Activated CD4-positive, alpha-beta memory T cell treated with anti-CD3 and anti-CD28 coated beads, Interleukin-2, amount 10 ng/mL, durations not matched to agents 7 days and 5 days (primary cell): ENCODE measurements at places on chromosomes 3 and 15.

DNA sequence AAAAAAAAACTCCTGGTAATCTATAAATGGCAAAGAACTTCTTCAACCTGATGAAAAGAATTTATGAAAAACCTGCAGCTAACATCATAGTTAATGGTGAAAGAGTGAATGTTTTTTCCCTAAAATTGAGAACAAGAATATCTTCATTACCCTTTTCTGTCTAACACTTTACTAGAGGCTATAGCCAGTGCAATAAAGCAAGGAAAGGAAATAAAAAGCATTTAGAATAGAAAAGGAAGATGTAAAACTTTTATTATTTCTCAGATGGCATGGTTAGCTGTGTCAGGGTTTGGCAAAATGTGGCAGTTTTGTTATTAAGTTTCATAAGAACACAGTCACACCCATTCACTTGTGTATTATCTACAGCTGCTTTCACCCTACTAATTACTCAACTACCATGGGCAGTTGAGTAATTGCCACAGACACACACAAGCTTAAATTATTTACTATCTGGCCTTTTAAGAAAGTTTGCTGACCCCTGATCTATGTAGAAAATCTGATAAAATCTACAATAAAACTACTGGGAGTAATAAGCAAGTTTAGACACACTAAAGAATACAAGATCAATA lies 465.1 kb downstream of the MAGI1 start:
- DNase-seq = no peak

DNA sequence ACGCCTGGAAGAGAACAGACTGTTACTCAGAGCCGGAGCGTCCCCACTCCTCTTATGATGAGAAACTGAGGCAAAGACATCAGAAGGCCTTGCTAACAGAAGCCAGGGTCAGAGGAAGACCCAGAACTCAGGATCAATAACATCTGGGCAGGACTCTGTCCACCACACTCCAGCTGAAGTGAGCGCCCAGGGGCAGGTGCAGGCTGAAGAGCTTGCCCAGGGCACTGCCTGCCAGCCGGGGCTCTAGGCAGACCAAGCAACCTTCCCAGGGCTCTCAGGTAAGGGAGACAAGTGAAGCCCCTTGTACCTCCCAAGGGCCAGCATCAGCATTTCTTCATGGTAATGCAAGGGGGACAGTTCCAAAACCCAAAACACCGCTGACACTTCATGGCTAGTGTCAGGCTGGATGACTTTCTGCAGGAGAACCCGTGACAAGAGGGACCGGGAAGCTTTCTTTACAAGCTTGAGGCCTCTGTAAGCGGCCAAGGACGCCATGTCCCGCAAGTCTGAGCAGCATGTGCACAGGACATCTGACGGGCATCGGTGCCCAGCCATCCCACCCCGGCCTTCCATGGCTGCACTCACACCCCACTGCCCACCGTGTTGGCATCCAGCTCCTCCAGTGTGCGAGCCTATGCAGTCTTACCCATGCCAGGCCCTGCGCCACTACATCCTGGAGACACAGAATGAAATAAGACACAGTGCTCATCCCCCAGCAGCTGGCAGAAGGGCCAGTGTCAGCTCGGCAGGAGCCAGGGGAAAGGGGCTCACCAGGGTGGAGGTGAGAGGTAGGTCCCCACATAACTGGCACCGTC lies 14.1 kb downstream of the XXYLT1 start:
- no peak for DNase-seq

DNA sequence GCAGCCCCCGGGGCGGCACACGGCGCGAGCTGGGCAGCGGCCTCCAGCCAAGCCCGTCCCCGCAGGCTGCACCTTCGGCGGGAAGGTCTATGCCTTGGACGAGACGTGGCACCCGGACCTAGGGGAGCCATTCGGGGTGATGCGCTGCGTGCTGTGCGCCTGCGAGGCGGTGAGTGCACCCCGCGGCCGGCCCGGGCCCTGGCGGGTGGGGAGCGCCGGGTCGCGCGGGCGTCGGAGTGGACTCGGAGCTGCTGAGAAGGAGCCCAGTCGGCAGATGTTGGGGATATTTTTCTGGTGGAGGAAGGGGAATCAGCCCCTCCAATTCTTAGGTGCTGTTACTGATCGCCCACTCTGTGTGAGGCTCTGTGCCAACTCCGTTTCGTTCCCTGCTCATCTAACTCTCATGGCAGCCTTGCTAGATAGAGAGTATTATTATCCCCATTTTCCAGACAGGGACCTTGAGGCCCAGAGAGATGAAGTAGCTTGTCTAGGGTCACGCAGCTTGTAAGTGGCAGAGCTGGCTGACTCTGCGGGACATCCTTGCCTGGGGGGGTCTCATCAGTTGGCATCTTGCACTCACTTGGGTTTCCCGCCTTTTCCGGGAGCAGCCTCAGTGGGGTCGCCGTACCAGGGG lies 890 bp downstream of the CHRD start:
- no peak for DNase-seq

DNA sequence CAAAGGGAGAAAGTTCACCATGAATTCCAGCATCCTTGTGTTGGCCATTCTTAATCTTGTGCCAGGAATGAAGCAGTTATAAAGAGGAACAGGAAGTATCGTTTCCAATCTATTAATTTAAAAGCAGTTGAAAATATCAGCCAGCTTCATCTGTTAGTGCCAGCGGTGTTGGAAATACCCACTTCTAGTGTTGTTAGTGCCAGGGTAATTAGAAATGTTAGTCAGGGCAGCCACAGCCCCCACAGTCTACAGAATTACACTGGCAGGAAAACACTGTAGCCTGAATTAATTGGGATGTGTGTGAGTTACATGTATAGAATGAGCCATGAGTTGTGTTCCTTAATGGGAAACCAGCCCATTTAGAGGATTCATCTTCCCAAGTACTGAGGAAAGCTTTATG lies 127.8 kb downstream of the GHSR start:
- DNase-seq = no peak

DNA sequence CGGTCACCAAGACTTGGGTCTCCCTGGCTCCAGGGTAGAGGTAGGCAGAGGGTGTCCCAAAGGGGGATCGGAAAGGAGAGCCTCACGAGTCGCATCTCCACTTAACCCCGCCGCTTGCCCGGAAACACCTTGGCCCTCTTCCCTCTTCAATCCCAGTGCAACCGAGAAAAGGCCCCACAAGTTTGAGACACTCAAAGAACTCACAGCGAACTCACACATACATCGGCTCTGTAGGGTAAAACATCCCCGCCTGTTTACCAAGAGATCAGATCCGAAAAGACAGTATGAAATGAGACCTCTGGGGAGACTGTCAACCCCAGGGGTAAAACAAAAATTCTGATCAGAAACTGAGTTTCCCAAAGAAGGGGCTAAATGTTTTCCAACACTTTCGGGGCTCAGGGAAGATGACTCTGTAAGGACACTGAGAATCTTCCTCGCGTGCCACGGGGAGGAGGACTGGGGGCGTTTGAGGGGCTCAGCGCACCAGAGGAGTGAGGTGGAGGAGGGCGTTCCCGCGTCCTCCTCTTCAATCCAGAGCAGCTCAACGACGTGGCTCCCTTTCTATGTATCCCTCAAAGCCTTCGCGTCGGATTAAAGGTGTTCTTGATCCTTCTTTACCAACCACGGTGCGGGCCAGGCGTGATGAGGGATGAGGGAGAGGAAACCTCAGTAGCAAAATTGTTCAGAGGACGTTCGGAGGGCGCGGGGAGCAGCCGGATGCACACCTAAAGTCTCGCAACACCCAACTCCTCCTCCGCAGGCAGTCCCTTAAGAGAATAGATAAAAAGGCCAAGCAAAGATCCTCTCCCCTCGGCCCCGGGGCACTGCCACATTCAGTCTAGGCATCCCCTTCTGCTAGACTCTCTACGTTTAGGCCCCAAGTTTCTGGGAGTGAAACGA lies 3.7 kb downstream of the WNT5A start:
- no peak for DNase-seq

DNA sequence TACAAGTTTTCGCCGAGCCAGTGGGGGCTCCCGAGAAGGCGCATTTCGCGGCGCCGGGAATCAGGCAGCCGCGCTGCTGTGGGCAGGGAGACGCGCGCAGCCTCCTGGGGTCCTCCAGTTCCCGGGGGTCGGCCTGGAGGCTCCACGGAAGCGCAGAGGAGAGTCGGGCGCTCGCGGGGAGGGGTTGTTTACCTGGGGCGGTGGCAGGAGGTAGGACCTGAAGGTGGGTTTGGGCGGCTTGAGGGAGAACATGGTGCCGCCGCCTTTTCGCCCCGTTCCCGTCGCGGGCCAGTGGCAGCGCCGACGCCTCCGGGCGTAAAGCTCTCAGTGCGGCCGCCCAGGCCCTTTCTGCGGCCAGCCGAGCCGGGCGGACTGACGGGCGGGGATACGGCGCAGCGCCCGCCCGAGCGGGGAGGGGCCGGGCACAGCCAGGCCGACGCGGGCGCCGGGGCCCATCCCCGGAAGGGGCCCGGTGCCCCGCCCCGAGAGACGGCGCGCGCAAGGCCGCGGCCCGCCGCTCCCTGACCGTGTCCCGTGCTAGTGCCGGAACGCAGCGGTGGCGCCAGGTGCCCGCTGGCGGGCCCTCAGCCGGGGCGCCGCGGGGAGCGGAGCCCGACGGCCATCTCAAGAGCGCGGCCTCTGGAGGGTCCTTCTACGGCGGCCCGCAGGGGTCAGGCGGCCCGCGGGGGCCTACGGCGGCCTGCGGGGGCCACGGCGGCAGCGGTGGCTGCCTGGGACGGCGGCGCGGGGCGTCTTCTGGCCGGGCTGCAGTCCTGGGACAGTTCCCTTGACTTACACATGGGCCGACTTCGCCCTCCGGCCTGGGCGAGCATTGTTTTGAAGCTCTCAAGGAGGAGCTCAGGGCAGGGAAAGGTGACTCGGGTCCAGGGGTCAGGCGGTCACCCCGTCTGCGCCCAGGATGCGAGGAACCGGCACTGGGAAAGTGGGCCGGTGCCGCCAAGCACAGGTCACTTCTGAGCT lies at the start of gene MTMR10:
Gene MTMR10, minus strand, starts transcription at position 374 of the 981 bp plus-strand sequence. Its CDS starts 122 bp downstream, at position 252.
- peak; percentile 81 for DNase-seq

- DNase-seq = no peak
These were observed at the start of gene TMEM108 for GRCh38 chr3:133038089-133038730. TMEM108 (plus strand) TSS chr3:133038391.

DNA sequence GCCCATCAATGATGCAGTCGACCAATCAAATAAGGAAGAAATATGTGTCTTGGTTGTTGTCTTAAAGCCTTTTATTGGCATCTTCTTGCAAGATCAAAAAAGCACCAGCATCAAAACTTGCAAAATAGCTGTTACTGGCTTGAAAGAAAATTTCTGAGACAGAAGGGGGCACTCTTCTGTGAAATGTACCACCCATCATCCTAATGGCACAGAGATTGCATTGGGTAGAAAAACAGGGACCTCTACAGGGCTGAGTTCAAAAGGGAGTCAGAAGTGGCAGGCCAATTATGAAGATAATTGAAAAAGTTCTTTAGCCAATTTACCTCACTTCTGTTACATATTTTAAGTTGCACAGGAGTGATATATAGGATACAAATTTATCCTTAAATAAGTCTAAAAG lies 122.3 kb upstream of the GPR149 start:
- no peak for DNase-seq

GRCh38 chr3:74613521-74614106 lies 845 bp downstream of the CNTN3 start:
- DNase-seq = no peak

DNA sequence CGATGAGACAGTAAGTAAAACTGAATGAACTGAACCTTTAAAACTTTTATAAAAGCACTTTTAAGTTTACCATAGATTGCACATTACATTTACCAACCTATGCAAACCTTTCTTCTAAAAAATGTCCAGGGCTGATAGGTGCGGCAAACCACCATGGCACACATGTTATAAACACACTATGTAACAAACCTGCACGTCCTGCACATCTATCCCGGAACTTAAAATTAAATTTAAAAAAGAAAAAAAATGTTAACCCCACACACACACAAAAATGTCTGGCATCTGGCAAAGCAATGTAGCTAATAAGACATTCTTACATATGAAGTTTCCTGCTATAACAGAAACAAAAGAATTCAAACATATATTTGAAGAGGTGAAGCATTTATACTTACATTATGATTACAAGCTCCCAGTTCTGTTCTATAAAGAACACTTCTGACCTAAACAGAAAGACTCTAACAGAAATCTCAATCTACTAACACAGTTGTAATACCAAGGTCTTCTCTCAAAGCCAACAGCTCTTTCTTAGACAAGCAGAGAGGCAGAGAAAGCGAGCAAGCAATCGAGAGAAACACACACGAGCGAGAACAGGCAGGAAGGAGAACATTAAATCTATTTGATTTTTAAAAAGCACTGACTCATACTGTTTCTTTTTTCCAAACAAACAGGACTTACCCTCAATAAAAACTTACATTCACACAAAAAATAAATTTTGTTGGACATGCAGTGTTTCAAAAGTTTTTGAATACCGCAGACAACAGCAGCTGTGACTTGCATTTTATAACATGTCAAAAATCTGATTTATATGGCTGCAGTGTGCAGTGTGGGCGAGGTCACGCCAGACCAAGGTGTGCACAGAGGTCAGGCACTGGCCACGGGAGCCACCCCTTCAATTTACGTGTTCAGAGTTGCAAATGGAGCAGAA lies at the start of gene NRG4:
Gene NRG4, minus strand, starts transcription at position 798 of the 925 bp plus-strand sequence. CDS start 1,194 bp downstream, outside the sequence.
- no peak for DNase-seq

DNA sequence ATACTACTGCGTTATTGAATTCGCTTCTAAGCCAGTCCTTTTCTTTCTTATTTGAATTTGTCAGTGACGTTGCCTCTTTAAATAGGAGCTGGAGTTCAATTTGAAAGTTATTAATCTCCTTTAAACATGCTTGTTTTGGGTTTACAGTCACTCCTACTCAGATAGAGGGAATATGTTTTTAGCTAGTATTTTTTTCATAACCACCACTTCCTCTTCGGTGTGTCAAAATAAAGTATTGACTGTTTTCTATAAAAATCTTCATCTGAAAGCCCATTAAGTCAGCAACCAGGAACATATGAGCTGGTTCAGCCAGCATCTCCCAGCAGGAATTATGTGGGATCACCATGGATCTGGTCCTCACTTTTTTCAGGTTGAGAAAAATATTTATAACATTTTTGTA lies 772.9 kb downstream of the DIPK2A start:
- no peak for DNase-seq

- peak; percentile 60 for DNase-seq
These were observed 3.6 kb downstream of the PDIA3 start for GRCh38 chr15:43749690-43750345.

- no peak for DNase-seq
These were observed 115.5 kb downstream of the TMCO5A start for GRCh38 chr15:38049891-38050290.

GRCh38 chr15:98311566-98312188 lies 336.7 kb upstream of the IGF1R start:
- DNase-seq = peak; percentile 73

GRCh38 chr3:188269040-188269439 lies 115.1 kb downstream of the LPP start:
- no peak for DNase-seq

GRCh38 chr3:70486414-70487017 lies 174.1 kb upstream of the MDFIC2 start:
- DNase-seq = no peak

GRCh38 chr3:189685860-189686259 lies 54.7 kb downstream of the TP63 start:
- no peak for DNase-seq
